ENCODE measurements at places on chromosomes 1 and 21.

DNA sequence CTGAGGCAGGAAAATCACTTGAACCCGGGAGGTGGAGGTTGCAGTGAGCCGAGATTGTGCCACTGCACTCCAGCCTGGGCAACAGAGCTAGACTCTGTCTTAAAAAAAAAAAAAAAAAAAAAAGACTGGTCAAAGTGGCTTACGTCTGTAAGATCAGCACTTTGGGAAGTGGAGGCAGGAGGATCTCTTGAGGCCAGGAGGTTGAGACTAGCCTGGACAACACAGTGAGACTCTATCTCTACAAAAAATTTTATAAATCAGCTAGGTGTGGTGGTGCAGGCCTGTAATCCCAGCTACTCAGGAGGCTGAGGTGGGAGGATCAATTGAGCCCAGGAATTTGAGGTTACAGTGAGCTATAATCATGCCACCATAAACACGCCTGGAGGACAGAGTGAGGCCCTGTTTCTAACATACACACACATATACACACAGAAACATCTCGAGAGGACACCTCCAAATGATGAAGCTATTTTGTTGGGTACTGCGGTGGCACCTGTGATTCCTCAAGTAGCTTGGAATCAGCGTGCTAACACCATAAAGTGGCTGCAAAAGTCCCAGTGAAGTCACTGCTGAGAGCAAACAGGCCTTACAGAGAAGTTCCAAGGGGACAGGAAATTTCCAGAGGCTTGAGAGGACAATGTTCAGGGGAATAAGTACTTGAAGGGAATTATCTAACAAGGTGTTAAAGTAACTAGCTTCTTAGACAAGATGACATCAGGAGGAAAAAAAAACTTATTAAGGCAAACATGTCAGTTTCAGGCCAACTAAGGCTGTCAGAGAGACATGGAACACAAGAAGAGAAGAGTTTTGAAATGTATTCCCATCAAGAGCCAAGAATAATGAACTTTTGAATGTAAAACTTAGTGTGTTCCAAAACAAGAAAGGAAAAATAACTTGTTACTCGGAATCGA is 1.3 kb downstream of the NADK start:
- no peak for DNase-seq

DNA sequence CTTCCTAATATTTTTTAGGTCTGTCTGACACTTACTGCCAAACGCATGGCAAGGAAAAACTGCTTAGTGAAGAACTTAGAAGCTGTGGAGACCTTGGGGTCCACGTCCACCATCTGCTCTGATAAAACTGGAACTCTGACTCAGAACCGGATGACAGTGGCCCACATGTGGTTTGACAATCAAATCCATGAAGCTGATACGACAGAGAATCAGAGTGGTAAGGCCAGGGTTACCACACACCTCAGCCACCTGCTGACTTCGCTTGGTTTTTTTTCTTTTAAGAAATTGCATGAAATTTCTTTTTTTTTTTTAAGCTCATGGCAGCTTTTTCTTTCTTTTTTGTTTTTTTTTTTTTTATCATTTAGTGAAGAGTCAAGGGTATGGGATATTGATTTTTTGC is 17.2 kb downstream of the ATP1A1 start:
- DNase-seq: no peak

DNA sequence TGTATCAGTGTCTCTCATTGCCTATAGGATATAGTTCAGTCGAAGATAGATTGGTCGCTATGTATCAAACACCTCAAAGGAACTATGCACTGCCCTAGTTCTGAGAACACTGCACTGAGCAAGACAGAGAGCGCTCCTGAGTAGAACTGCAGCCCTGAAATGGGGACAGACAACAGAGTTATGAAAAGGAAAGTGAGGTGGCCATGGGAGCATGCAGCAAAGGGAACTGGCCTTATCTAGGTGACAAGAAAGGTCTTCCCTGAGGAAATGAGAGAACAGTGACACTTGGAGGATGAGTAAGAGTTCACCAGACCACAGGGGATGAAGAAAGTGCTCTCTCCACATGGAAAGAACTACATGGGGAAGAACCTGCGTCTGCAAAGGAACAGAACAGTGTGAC is 7.5 kb upstream of the G0S2 start:
- no peak for DNase-seq

- DNase-seq: no peak
Observed at GRCh38 chr1:87642581-87643221, 314.0 kb downstream of the LMO4 start.

- DNase-seq: peak; percentile 42
Observed at GRCh38 chr21:31580866-31581276, 78.6 kb upstream of the SOD1 start.

GRCh38 chr1:87757676-87758075 is 429.0 kb downstream of the LMO4 start:
- no peak for DNase-seq

DNA sequence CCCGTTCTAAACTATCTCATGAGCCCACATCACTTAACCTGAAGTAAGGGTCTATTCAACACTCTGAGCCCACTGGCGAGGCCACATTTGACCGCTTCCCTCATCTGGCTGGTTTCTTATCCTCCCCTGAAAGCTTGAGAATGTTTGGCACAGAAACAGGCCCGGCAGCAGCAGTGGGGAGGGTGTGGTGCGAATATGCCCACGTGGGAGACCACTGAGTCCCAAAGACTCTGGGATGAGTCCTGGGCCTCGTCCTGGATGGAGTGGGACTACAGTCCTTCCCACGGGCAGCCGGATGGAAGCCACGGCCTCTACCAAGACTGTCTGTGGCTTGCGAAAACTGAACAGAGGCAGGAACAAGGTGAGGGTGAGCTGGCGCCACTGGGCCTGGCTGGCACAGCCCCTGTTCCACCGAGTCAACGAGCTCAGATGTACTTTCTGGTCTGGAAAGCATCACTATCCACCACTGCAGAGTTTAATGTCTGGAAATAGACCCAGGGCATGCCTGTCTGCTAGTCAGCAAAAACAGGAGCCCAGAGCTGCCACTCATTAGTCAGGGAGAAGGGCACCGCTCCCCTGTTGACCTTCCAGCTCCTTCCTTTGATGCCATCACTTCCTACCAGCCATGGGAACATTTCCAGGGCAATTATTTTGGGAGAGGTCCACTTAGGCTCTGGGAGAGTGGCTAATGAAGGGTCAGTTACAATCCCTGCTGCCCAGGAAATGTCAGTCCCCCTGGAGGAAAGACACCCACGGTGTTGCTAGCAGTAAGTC is 386.6 kb downstream of the MATN1 start:
- no peak for DNase-seq

- DNase-seq: no peak
Observed at GRCh38 chr1:184379111-184379752, 7.6 kb upstream of the C1orf21 start.

- DNase-seq: no peak
Observed at GRCh38 chr1:31598980-31599379, 18.5 kb upstream of the HCRTR1 start.

DNA sequence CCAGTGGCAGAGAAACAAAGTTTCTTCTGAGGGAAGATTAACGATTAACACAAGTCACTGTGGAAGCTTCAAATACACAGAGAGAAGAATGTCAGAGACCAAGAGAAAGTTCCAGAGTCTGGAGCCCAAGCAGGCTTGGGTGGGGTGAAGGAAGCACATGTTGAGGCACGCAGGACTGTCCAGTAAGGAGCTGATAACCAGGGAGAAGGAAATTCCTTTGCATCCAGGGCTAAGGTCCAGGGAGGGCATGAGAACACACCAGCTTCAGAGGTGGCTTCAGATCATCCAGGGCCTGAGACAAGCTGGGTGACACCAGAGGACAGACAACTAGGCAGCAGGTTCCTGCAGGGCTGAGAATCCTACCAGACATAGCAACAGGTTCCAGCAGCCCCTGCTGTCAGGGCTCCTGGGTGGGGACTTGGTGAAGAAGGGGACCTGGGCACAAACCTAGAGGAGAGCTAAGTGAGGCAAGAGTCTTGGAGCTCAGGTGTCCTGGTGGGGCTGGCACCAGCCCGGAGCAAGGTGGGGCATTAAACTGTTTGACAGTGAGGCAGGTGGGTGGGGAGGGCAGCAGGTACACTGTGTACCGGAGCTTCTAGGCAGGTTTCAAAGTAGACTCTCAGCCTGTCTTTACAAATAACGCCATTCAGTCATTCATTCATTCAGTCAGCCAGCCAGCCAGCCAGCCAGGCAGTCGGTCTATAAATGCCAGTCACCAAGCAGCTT is 2.6 kb upstream of the SPRR1A start:
- no peak for DNase-seq

- DNase-seq: no peak
Observed at GRCh38 chr1:88780485-88780884, 96.4 kb downstream of the PKN2 start.

DNA sequence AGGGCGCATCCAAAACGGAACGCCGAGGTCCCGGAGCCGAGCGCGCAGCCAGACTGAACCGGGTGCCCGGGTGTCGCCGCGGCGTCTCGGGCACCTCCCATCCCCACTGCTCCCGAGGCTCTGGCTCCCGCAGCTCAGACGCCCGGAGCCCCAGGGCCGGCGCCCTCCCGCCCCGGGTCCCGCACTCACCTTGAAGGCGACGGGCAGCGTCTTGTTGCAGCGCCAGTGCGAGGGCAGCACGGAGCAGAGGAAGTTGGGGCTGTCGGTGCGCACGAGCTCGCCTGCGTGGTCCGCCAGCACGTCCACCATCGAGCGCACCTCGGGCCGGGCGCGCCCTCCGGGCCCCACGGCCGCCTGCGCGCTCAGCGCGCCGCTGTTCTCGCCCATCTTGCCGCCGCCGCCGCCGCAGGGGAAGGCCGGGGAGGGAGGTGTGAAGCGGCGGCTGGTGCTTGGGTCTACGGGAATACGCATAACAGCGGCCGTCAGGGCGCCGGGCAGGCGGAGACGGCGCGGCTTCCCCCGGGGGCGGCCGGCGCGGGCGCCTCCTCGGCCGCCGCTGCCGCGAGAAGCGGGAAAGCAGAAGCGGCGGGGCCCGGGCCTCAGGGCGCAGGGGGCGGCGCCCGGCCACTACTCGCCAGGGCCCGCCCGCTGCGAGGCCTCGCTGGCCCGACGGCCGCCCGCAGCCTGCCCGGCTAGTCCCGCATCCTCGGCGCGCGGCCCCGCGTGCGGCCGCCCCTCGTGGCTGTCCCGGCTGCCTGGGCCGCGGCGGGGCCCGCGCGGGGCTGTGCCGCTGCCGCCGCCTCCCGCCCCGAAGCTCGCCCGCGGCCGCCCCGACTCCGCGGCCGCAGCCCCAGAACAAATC is 447 bp downstream of the RUNX3 start:
- no peak for DNase-seq

DNA sequence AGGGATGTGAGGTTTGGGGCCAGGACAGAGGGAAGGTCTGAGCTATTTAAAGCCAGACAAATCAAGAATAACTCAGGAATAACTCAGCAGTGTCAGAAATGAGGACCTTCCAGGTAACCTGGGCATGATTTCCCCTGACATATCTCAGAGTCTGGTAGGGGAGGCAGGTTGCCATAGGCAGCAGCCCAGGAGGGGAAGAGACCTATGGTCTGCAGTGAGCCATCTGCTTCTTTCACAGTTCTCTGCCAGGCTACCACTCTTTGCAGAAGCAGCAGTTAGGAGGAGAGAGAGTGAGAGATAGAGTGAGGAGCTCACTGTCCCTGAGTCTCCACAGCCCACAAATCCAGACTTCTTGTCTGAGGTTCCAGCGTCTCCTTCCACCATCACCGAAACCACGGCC is 6.3 kb upstream of the VSIG8 start:
- DNase-seq: no peak

- DNase-seq: peak; percentile 1
Observed at GRCh38 chr1:161258439-161259344, at the start of gene PCP4L1. Gene PCP4L1 (plus strand): TSS chr1:161258745. CDS start chr1:161258975, 230 bp downstream.

GRCh38 chr1:51833700-51834099 is 44.8 kb downstream of the NRDC start:
- DNase-seq: no peak

- DNase-seq: no peak
Observed at GRCh38 chr21:19853709-19854575, 1144.3 kb upstream of the NCAM2 start.

GRCh38 chr1:12300706-12301105 is 70.9 kb downstream of the VPS13D start:
- DNase-seq: no peak

GRCh38 chr1:36982709-36983108 is 51.6 kb downstream of the GRIK3 start:
- no peak for DNase-seq

DNA sequence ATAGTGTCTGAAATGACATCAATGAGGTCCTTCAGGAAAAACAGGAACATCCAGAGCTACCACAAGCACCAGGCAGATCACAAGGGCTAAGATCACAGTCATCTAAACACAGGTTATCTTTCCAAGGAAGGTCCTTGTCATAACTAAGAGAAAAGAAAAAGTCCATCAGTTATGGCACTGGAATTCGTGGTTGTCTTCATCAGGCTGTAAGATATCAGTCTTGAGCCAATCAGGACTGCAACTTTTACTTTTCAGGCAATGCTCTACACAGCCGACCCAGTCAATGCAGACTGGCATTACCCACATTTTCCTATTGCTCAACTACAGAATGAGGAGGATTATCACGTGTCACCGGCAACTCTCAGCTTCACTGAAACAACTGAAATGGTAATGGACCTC is 26.4 kb downstream of the SORT1 start:
- no peak for DNase-seq

DNA sequence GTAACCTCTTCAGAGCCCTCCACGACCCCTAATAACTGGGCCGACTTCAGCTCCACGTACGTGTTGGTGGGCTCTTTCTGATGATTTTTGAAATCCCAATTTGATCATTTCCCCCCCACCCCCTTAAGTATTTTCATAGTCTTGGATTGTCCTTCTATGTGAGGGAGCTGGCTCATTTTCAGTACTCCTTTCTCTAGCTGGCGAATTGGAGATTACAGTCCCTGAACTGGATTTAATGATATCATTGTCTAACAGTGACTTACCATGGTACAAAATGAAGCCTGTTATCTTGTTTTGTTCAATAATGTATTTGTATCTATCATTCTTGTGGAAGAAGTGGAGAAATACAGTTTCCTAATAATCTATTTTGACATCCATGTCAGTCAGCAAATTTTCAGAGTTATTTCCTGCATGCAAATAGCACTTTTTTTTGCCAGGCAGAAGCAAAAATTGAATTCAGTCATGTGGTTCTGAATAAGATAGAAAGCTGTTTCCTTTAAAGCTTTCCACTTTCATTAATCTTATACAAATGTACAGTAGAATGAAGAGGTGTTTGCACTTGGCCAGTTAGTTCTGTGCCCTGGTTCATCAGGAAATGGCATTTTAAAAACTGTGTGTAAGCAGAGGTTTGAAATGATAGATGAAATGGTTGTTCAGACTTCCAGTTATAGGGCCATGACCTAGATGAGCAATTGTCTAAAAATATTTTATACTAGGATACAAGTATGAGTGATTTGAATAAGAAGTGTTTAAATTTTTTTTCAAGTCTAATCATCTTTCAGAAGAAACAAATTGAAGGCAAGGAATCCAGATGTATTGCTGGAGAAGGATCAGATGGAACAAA is 104.2 kb downstream of the ATP5PO start:
- no peak for DNase-seq

Data from stimulated activated CD8-positive, alpha-beta memory T cell treated with anti-CD3 and anti-CD28 coated beads, Interleukin-2, amount 100 ng/mL, for 1 hour (primary cell).